Activated CD4-positive, alpha-beta T cell treated with anti-CD3 and anti-CD28 coated beads, Interleukin-2, amount 10 ng/mL, durations not matched to agents 24 days and 14 days (primary cell): ENCODE measurements at places on chromosomes 2 and 18. TPM values are rescaled to one million over a fixed set of nuclear protein-coding genes. Genes with fewer than 3 reads are reported as not detected.

GRCh38 chr2:230938516-230939065 is 13.5 kb upstream of the GPR55 start:
- DNase-seq = no peak
- H3K4me3 ChIP-seq = no peak overlapping the region
- no peak overlapping the region for H3K27ac ChIP-seq
- peaks cover 2% of the 10 kb centered on the region for H3K4me1 ChIP-seq
- peaks cover 22% of the 10 kb centered on the region for H3K27me3 ChIP-seq

DNA sequence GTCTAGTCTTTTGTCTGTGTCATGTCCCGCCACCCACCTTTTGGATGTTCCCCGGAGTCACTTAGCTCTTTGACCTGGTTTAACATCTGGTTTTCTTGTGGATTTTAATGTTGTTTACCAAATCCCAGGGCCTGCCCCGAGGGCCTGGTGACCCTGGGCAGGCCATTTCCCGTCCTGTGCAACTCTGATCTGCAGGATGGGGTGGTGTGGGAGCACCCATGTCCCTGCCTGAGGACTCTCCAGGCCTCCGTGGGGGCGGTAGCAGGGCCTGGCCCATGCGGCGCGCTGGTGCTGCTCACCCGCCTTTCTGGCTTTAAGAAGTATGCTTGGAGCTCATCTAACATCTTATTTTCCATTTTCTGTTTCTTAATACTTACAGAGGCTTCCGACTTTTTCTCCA is 10.7 kb downstream of the RAMP1 start:
- no peak overlapping the region for H3K4me3 ChIP-seq
- no peak for DNase-seq
- H3K27ac ChIP-seq = no peak overlapping the region
- H3K27me3 ChIP-seq = peaks cover 26% of the 10 kb centered on the region
- H3K36me3 ChIP-seq = no peaks in the 10 kb centered on the region
- H3K4me1 ChIP-seq = peaks cover 32% of the 10 kb centered on the region

Gene HYCC2
- 24.4 and 26.2 TPM in 2 replicates for total RNA-seq

DNA sequence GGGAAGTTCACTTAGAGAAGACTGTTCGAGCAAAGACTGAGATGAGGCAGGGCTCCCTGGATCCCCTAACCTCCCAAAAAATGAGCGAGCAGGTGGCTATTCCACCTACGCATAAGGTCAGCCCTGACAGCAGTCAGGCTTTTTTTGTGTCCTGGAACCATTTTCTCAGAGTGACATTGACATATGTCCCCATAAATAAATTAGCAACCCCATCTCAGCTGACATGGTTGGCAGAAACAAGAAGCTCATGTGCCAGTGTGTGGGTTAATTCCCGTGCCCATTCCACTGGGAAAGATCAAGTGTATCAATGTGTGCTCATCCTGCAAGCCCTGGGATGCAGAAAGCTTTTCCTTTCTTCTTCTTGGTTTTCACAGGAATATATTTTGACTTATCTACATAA is 740.4 kb upstream of the CELF4 start:
- H3K36me3 ChIP-seq = no peaks in the 10 kb centered on the region
- no peaks in the 10 kb centered on the region for H3K4me1 ChIP-seq
- H3K27ac ChIP-seq = no peak overlapping the region
- no peaks in the 10 kb centered on the region for H3K27me3 ChIP-seq
- H3K4me3 ChIP-seq = no peak overlapping the region
- DNase-seq = no peak

DNA sequence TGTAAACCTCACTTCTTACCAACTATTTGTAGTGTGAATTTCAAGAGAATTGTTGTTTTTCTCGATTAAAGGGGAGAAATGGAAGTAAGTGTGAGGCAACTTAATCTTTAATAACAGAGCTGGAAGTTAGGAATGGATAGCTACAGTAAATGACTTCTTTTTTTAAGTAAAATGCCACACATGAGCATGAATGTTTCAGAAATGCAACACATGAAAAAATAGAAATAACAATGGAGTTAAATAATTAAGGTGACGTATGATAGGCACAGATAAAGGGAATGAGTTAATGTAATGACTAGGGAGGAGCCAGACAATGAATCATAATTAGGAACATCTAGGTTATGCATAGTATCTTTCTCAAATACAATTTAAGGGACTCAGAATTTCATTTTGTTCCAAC is 3.4 kb downstream of the REL start:
- H3K27me3 ChIP-seq = no peaks in the 10 kb centered on the region
- H3K4me1 ChIP-seq = peaks cover 38% of the 10 kb centered on the region
- DNase-seq = no peak
- H3K27ac ChIP-seq = peak overlapping the region; percentile 82
- peak overlapping the region; percentile 90 for H3K4me3 ChIP-seq
- peaks cover 50% of the 10 kb centered on the region for H3K36me3 ChIP-seq

- no peaks in the 10 kb centered on the region for H3K4me1 ChIP-seq
- no peaks in the 10 kb centered on the region for H3K36me3 ChIP-seq
- H3K27me3 ChIP-seq = no peaks in the 10 kb centered on the region
- H3K4me3 ChIP-seq = no peak overlapping the region
- no peak overlapping the region for H3K27ac ChIP-seq
- DNase-seq = no peak
Measured at GRCh38 chr2:214057986-214058385, 352.9 kb upstream of the VWC2L start.

Gene CKAP2L
- total RNA-seq = 17.8 and 17.9 TPM in 2 replicates

DNA sequence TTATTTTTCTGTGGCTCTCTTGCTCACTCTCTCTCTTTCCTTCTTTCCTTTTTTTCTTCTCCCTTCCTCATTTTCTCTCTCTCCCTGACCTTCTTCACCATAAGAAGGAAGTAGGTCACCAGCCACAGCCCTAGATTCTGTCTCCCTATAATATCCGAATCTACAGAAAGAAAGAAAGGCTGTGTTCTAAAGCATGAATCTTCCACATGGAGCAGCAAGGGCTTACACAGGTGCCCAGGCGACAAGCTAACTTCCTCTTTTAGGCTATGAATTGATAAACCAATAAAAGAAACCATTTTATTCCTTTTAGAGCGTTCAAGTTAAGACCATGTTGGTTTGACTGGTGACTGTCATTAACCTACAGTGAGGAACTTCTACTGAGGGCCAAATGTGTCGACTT is 49.3 kb downstream of the CACNB4 start:
- H3K27me3 ChIP-seq = peaks cover 5% of the 10 kb centered on the region

Gene VSNL1
- total RNA-seq = not detected in 2 replicates

DNA sequence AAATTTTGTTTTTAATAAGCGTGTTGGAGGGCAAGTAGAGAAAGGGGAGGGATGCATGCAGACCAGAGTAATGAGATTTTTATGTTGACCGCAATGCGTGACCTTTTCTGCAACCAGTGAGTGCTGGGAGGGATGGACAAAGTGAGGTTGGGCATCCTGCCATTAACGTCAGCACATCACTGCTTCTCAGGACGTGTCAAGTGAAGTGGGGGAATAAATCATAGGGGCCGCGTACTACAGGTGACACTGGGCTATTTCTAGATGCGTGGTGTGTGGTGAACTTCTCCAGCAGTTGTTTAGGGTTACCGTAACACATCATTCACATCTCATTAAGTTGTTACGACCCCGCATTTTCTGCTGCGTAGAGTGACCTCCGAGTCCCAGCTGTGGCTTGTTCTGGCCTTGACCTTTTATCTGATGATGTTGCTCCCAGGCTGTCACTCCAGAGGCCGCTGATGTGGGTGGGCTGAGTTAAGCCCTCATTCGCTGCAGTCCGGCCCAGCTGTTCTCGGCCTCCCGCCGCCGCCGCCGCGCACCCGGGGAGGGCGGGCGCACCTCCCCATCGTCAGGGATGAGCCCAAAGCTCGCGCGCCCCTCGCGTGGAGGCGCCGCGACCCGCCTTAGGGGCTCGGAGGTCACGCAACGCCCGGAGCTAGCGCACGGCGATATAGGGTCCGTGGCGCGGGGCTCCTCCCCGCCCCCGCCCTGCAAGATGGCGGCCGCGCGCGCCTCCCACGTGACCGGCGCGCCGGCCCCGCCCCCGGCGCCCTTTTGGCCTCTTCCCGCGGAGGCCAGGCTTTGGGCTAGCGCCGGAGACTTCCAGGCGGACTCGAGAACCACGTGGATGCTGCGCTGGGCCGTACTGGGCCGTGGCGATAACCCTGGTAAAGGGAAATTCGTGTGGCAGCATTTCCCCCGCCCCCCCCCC is 3.5 kb downstream of the ZCCHC2 start:
- peak overlapping the region; percentile 94 for H3K27ac ChIP-seq
- peaks cover 26% of the 10 kb centered on the region for H3K4me1 ChIP-seq
- DNase-seq = peak; percentile 93
- H3K27me3 ChIP-seq = no peaks in the 10 kb centered on the region
- peak overlapping the region; percentile 90 for H3K4me3 ChIP-seq
